T-helper 22 cell (primary cell): ENCODE measurements at places on chromosomes 5 and 9.

DNA sequence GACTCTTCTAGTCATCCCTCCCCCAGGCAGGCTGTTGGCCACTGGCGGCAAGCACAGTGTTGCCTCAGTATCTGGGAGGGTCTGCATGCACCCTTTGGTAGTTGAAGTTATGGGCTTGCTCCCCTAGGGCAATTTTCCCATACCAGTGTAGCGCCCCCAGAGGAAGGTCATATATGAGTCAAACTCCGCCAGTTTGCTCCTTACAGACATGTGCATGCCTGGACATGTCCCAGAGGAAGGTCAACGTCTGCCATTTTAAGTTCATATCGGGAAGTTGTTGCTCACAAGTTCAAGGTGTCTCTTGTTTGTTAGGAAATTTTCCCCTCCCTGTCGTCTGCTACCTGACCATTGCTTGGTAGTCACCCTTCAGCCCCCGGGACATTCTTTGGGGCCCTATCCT is 51.3 kb upstream of the MROH2B start:
- no peak for DNase-seq

- no peak for DNase-seq
Measured at GRCh38 chr5:59786334-59786805, 107.2 kb downstream of the PDE4D start.

- no peak for DNase-seq
Measured at GRCh38 chr5:36355516-36355915, 53.8 kb upstream of the RANBP3L start.

- DNase-seq: no peak
Measured at GRCh38 chr5:73633060-73633459, 7.1 kb downstream of the ARHGEF28 start.

DNA sequence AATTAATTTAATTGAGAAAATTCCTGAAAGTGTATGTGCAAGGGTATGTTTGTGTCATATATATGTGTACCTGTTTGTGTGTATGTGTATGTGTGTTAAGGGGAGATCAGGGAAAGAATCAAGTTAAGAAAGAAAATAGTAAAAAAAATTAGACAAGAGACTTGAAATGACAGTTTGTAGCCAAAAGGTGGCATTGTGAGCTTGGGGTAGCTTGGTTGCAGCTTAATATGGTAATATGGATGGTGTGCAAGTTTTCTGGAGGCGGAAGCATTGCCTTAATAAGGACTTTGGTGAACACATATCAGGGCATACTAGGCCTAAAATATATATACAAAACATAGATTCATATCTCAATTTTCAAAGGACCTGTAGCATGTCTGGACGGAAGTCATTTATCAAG is 129.9 kb downstream of the INSYN2B start:
- no peak for DNase-seq

GRCh38 chr5:14225173-14225834 is 82.2 kb downstream of the TRIO start:
- DNase-seq: no peak

- DNase-seq: no peak
Measured at GRCh38 chr9:111838439-111838838, 43.7 kb upstream of the SHOC1 start.

DNA sequence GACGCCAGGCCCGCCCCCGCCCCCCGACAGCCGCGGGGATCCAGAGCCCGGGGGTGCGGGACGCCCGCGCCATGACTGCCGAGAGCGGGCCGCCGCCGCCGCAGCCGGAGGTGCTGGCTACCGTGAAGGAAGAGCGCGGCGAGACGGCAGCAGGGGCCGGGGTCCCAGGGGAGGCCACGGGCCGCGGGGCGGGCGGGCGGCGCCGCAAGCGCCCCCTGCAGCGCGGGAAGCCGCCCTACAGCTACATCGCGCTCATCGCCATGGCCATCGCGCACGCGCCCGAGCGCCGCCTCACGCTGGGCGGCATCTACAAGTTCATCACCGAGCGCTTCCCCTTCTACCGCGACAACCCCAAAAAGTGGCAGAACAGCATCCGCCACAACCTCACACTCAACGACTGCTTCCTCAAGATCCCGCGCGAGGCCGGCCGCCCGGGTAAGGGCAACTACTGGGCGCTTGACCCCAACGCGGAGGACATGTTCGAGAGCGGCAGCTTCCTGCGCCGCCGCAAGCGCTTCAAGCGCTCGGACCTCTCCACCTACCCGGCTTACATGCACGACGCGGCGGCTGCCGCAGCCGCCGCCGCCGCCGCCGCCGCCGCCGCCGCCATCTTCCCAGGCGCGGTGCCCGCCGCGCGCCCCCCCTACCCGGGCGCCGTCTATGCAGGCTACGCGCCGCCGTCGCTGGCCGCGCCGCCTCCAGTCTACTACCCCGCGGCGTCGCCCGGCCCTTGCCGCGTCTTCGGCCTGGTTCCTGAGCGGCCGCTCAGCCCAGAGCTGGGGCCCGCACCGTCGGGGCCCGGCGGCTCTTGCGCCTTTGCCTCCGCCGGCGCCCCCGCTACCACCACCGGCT is 1.0 kb downstream of the FOXE1 start:
- DNase-seq: peak; percentile 21

DNA sequence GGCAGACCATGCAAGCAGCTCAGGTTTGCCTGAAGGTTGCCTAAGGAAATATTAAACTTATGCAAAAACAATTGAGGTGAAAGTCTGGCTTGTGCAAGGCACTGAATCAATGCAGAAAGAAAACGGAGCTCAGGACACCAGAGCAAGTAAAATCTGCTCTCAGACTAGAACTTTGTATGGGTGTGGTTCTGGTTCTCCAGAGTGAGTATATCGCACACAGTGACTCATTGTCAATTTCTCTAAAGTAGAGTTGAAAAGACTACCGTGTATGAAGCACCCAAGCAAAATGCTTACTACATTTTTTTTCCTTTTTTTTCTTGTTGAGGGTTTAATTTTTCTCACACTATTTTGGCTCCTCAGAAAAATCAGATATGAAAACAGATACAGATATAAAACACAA is 650.3 kb upstream of the CDH10 start:
- DNase-seq: no peak

- no peak for DNase-seq
Measured at GRCh38 chr5:135313946-135314345, 85.1 kb downstream of the MACROH2A1 start.

DNA sequence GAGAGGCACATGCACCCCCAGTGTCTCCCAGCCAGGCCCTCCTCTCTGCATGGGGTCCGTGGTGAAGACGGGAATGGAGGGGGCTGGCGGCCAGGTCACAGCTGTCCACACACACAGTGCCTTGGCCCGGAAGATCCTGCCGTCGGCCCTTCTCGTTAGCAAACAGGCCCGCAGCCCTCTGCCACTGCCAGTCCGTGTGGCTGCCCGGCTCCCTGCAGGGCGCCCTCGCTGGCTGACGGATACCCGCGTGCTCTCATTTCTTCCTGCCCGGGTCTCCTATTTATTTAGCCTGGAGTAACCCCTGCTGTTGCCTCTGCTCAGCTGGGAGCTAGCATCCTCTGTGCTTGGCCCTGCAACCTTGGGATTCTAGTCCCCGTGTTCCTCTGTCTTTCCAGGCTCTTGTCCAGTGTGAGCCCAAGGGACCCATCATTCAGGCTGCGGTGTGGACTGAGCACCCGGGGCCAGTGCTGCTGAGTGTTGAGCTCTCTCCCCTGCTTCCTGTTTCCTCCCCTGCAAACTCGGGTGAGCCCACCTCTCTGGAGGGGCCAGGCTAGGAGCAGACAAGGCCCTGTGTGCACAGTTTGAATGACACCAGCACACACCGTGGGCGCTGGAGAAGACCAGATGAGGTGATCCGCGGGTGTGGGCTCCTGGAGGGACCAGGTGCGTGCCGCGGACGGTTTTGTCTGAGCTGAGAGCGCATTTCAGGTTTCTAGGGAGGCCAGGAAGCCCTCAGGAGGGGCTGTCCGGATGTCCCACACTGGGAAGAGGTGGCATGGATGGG is 14.6 kb upstream of the RNU6ATAC start:
- DNase-seq: no peak

DNA sequence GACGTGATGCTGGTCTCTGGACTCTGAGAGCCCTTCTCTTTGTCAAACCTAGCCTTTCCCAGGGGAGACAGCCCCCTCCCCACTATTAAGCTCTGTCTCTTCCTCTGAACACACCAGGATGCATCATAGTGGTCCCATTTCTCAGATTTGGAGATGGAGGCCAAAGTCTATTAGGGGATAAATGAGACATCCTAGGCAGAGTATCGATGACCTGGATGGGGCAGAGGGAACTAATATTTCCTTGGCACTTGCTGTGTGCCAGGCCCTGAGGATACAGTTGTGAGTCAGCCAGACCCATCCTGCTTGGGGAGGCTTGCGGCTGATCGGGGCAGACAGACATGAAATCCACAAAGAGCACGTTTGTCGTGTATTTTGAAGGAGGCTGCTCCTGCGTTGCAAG is 5.2 kb downstream of the DNM1 start:
- no peak for DNase-seq

DNA sequence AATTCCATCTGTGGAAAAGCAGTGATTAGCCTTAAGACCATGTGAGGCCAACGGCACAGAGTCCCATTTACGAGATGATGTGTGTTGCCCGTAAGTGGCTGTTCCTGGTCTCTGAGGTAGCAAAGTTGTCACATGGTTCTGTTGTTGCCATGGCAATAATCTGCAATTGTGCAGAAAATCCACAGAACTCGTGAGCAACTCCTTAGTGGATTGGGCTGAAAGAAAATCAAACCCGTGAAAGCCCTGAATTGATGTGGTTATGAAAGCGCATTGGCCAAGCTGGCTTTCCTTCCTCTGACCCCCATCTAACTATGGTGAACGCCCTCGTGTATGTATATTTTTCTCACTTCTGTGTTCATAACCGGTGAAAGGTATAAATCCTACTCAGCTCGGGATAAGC is 614.7 kb downstream of the EBF1 start:
- no peak for DNase-seq

GRCh38 chr5:54832045-54832444 is 153.3 kb downstream of the ESM1 start:
- no peak for DNase-seq

- no peak for DNase-seq
Measured at GRCh38 chr5:133757396-133757945, 145.1 kb upstream of the FSTL4 start.

DNA sequence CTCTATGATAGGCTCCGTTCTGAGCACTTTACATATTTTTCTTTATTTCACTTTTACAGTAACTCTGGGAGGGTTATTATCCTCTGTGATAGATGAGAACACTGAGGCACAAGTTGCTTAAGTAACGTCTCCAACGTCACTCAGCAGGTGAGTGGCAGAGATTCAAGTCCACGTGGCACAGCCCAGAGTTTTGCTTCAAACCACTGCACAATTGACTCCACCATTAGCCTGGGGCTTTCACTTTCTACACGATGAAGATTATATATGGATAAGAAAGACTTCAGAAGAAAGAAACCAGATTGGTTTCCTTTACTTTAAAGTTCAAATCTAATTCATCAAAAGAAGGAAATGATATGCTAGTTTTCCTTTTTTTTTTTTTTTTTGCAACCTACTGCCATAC is 245.9 kb downstream of the SYK start:
- DNase-seq: peak; percentile 11

DNA sequence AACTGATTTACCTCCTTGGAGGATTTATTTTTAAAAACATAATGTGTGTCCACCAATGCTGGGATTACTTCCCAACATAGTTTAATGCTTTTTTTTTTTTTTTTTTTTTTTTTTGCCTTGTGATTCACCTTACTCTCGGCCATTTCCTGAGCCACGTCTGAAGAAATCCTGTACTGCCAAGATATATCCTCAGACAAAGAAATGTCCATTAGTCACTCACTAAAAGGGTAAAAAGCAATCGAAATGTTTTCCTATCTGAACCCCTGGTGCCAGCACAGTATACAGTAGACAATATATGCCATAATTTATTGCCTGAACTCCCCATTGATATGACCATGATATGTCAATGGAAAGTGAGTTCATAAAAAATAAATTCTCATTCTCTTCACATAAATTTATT is 344.1 kb downstream of the BNC2 start:
- no peak for DNase-seq

- no peak for DNase-seq
Measured at GRCh38 chr5:132566657-132567056, 9.9 kb downstream of the RAD50 start.

- no peak for DNase-seq
Measured at GRCh38 chr5:103590221-103590620, 27.6 kb upstream of the NUDT12 start.

GRCh38 chr5:34008802-34009201 is 952 bp upstream of the AMACR start:
- no peak for DNase-seq

DNA sequence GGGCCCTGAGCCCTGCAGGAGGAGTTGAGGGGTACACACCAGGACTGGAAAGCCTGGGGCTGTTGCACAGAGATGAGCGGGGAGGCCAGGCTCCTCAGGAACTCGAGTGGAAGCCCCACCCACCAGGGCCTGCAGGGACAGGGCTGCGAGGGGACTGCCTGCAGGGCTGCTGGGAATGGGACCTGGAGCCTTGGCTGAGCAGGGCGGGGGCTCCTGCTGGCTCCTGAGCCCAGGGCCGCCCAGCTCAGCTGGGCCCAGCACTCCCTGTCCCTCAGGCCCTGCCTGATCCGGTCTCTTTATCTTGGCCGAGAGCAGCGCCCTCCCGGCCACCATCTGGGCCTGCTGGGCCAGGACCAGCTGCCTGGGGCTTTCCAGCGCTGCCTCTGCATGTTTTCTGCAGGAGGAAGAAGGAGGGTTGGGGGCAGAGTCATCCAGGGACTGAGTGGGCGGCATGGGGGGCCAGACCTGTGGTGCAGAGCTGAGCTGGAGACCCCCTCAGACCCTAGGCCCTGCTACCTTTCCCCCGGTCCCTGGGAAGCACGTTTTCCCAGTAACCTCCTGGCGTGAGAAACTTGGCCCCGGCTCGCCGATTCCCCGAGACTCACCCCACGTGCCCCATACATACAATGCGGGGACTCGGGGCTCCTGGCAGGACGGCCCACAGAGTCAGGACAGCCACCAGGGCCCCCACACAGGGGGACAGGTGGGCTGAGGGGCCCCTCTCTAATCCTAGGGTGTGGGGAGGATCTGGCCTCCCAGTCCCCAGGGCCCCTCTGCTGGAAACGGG is 9.4 kb downstream of the LCN12 start:
- DNase-seq: no peak

DNA sequence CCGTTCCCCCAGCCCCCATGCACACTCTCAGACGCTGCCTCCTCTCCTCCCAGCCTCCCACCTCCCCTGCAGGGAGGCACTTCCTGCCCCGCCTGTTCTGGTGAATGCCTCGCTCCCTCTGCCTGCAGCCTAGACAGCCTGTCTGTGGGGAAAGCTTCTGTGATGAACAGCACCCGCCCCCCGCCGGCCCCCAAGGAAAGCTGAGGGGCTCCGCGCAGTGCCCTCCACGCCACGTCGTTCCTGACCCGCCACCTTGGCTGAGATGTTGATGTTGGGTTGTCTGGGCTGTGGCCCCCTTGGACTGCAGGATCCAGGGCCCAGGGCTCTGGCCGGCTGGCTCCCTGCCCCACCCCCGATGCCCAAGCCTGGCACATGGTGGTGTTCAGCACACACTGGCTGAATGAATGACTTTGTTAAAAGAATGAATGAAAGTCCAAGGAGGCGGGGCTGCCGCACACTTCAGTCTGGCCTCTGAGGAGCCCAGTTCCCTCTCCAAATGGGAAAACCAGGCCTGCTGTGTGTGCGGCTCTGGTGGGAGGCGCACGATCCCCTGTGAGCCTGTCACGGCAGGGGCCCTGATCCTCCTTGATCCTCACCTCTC is 2.1 kb upstream of the MYMK start:
- DNase-seq: no peak

- no peak for DNase-seq
Measured at GRCh38 chr5:24643880-24644279, 898 bp downstream of the CDH10 start.
